Activated CD4-positive, alpha-beta T cell treated with anti-CD3 and anti-CD28 coated beads for 48 hours (primary cell): ENCODE measurements at places on chromosomes 4 and X.

GRCh38 chrX:88604433-88605221 is 142.4 kb upstream of the CPXCR1 start:
- DNase-seq, result no peak

DNA sequence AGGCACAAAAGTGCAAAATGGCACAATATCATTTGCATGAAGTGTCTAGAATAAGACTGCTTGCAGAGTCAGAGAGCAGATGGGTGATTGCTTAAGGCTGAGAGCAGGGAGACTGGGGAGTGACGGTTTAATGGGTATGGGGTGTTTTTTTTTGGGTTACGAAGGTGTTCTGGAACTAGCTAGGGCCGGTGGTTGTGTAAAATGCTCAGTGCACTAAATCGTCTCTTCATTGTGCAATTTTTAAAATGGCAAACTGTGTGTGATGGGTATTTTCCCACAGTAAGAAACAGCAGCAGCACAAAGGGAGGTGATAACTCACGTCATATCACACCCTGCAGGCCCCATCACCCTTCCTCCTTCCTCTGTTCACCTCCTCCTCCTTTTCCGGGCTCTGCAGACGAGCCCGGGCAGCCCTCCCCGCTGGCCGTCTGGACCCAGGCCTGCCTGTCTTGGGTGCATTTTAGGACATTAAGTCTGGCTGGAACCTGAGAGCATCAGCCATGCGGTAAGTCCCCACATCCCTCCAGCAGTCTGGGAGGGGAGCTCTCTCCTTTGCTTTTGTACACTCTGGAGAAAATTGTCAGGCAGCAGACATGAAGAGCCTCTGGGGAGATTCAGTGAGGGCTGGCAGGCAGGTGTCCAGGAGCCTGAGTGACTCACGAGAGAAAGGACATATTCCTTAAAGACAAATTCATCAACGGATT is 42.7 kb downstream of the ASMT start:
- peak; percentile 71 for DNase-seq

DNA sequence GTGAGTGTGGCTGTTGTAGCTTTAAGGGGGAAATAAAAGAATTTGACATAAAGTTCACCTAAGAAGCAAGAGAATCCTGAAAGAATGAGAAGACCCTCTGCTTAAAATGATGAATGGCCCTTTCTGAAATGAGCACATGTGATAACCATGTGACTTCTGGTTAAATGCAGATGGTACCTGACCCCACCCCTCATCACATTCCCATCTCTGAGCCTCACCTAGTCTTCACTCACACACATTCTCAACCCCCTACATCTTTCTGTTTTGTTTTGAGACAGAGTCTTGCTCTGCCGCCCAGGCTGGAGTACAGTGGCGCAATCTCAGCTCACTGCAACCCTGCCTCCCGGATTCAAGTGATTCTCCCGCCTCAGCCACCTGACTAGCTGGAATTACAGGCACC is 31.5 kb downstream of the SEPTIN6 start:
- no peak for DNase-seq

DNA sequence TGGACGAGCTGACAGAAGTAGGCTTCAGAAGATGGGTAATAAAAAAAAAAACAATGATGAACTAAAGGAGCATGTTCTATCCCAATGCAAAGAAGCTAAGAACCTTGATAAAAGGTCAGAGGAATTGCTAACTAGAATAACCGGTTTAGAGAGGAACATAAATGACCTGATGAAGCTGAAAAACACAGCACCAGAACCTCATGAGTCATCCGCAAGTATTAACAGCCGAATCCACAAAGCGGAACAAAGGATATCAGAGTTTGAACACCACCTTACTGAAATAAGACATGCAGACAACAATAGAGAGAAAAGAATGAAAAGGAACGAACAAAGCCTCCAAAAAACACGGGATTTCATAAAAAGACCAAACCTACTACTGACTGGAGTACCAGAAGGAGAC is 10.5 kb downstream of the NELFA start:
- DNase-seq, result no peak

DNA sequence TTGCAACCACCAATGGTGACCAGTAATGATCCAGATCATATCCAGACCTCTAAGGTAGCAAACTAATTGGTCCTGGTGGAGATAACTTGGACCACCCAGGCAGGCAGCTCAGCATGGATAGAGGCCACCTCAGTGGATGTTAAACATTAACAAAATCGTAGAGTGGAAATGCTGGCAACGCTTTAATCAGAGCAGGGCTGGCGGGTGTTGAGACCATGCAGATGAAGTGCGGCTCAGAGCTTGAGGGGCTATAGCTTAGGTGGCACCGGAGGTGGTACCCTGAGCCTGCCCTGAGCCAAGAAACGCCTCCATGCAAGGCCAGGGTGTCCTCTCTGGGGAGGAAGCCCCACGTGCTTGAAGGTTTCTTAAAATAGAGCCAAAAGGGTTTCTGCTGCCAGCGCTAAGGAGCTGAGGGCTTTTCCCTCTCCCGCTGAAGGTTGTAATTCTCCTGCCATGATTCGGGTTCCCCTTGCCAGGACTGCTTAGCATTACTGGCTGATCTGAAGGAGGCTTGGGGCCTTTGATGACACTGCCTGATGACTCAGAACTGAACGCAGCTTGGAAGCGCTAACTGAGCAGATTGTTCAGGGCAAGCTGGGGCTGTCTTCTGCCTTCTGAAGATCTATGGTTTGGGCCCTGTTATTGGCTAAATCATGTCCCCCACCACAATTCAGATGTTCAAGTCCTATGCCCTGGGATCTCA is 177.8 kb upstream of the ATP6AP2 start:
- DNase-seq, result peak; percentile 17

- DNase-seq, result no peak
These were observed 42.8 kb downstream of the OSTC start for GRCh38 chr4:108693211-108693610.

DNA sequence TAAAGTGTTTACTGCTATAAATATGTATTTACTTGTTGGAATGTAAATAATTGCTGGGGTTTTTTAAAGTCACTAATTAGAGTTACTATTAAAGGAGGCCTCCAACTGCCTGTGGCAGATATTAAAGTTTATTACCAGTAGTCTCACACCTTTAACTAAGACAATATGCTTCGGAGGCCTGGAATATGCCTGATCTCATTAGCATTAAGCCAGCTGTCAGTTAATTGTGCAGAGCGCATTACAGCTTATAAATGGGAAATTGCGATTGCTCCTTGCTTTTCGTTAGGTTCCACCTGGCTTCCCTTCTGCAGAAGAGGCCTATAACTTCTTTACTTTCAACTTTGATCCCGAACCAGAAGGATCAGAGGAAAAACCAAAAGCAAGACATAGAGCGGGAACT is 41.3 kb downstream of the CC2D2A start:
- DNase-seq, result no peak

DNA sequence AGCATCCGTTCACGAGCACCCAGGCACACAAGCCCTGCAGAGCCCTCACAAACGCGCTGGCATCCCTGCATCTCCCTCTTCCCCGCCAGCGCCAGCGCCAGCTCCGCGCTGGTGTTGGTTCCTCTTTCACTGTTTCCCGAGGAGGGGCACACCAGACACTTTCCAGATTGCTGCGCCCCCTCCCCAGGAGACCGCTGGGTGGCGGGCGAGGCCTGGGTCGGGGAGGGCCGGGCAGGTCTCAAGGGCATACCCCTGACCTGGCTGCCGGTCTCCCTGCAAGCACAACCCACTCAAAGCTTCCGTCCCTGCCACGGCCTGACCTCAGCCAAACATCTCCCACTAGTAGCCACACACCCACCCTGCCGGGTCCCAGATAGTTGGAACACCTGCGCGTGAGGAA is 2.2 kb upstream of the NKX1-1 start:
- no peak for DNase-seq

DNA sequence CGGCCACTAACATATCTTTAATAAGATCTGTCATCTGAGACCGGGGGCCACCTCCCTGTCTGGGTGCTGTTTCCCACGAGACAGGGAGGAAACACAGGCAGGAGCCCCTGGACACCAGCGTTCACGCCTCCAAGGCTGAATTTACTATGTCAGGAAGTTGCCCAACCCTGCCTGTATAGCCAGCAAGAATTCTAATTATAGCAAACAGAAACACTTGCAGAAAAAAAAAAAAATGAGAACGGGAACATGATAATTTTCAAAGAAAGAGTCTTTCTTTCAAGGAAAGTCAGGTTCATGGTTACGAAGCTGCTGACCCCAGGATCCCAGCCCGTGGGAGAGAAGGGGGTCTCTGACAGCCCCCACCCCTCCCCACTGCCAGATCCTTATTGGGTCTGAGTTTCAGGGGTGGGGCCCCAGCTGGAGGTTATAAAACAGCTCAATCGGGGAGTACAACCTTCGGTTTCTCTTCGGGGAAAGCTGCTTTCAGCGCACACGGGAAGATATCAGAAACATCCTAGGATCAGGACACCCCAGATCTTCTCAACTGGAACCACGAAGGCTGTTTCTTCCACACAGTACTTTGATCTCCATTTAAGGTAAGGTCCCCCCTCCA is at the start of gene IL3RA:
IL3RA (plus strand) TSS at position 455 of the 613 bp plus-strand sequence. CDS start 4,981 bp downstream, outside the sequence.
- DNase-seq, result no peak

DNA sequence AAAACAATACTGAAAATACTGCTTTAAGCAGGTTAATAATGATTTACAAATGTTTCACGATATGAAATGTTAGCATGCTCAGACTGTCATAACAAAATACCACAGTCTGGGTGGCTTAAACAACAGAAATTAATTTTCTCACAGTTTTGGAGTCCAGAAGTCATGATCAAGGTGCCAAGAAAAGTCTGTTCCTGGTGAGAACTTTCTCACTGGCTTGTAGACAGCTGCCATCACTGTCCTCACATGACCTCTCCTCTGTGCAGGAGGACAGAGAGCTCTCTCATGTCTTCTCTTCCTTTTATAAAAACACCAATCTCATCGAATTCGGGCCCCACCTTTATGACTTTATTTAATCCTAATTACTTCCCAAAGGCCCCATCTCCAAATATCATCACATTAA is 426.7 kb downstream of the KLHL13 start:
- DNase-seq, result no peak

- DNase-seq, result no peak
These were observed 284.9 kb downstream of the RPA4 start for GRCh38 chrX:97168646-97169045.

DNA sequence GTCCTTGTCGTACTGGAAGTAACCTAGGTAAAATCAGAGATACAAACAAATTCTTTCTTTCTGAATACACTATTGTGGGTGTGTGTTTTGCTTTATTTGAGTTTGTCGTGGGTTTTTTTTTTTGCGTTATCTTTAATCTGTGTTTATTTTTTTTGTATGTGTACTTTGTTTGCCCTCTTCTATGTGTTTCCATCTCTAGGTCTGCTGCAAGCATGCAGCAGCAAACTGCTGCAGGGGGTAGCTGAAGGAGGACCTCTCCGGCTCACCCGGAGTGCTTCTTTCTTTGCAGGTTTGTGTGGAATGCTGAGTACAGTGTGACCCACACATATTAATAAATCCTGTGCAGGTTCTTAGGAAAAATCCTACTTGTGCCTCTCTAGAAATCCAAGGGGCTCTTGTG is 64.8 kb downstream of the FNIP2 start:
- DNase-seq, result no peak

DNA sequence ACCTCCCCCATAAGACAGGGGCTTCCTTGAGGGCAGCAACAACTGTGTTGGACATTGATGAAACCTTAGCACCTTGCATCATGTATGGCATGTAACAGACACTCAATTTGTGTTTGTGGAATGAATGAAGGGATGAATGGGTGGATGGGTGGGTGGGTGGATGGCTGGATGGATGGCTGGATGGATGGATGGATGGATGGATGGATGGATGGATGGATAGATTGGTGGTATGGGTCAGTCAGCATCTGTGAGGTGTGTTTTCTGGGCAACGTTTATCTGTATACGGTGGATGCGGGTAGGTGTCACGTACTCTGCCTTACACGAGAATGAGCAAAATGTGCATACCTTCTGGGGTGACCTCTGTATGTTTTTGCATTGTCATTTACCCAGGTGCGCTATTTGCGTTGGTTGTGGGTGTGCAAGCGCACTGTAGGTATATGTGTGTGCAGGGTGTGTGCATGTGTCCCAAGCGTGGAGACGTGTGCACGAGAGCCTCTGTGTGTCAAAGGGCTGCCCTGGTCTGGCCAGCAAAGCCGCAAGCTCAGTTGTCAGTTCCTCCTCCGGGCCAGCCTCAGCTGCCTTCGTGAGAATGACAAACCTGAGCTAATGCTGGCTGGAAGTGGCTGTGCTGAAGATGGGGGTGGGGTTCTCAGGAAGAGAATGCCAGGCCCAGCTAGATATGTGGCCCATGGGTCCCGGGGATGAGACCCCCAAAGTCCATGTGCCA is 26.5 kb downstream of the ELF4 start:
- DNase-seq, result no peak

DNA sequence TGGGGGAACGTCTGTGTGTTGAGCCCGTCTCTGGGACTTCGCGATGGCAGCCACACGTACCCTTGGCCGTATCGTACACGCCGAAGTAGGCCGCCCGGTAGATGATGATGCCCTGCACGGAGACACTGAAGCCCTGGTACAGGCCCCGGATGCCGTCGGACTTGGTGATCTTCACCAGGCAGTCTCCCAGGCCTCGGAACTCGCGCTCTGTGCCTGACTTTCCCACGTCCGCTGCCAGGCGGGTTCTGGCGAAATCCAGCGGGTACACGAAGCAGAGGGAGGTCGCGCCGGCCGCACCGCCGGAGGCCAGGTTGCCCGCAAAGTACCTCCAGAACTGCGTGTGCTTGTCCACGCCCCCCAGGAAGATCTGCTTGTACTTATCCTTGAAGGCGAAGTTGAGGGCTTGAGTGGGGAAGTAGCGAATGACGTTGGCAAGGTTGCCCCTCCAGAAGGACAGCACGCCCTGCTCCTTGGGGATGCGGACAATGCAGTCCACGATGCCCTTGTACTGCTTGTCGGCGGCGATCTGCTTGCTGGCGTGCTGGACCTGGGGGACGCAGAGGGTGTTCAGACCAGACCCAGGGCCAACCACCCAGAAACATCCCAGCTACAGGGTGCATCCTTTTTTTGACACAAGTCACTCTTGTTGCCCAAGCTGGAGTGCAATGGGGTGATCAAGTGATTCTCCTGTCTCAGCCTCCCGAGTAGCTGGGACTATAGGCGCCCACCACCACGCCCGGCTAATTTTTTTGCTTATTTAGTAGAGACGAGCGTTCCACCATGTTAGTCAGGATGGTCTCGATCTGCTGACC is 2.5 kb downstream of the SLC25A6 start:
- peak; percentile 7 for DNase-seq

GRCh38 chrX:99820197-99820596 is 589.9 kb downstream of the PCDH19 start:
- DNase-seq, result no peak

- no peak for DNase-seq
These were observed 140.2 kb upstream of the TBL1X start for GRCh38 chrX:9324676-9325075.

DNA sequence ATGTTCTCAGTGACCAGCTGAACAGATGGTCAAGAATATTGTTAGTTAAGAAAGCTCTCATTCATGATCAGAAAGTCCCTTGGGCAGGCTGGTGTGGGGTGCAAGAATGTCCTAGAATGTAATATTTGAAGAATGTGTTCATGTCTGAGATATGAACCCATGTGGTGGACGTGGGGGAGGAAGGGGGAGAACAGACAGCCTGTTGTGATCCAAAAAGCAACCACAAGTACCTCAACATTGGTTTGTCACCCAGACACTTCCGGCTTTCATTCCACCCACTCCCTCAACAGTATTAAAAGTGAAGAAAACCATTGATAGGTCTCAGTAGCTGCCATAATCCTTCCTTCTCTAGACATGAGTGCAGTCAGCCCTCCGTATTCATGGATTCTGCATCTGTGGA is 82.2 kb downstream of the MAML3 start:
- DNase-seq, result peak; percentile 77

GRCh38 chr4:141210168-141210567 is 10.5 kb upstream of the ZNF330 start:
- no peak for DNase-seq

- no peak for DNase-seq
These were observed 129.7 kb downstream of the TMEM164 start for GRCh38 chrX:110132450-110133114.
